ENCODE measurements at places on chromosomes 16 and 17. TPM values are rescaled to one million over a fixed set of nuclear protein-coding genes. Genes with fewer than 3 reads are reported as not detected.

KLHL10 gene
- not detected for total RNA-seq

SP6 gene
- total RNA-seq: 0.19 TPM

DNA sequence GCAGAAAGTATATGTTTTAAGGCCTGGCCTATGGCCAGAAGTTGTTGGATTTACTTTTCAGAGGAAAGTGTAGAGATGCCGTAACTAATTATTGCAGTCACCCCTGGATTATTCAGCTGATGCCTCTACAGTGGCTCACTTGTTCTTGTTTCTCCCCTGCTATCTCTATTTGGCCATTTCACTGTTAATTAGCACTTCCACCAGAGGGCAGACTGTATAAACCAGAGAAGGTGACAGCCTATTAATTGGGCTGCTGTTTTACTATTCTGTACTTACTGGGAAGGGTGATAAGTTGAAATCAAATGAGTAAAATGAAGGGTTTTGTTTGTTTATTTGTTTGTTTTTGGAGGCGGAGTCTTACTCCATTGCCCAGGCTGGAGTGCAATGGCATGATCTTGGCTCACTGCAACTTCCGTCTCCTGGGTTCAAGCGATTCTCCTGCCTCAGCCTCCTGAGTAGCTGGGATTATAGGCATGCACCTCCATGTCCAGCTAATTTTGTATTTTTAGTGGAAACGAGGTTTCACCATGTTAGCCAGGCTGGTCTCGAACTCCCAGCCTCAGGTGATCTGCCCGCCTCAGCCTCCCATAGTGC is 66.0 kb downstream of the CDK12 start:
- no peak for DNase-seq

DNA sequence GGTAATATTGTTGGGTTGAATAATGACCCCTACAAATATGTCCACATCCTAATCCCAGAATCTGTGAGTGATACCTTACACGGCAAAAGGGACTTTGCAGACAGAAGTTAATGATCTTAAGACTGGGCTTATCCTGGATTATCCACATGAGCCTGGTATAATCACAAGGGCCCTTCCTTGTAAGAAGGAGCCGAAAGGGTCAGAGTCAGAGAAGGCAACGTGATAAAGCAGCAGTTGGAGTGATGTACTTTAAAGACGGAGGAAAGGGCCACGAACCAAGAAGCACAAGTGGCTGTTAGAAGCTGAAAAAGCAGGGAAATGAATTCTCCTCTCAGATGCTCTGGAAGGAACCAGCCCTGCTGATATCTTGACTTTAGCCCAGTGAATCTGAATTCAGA is 137.8 kb downstream of the UTP18 start:
- no peak for DNase-seq

MYCBPAP gene
- total RNA-seq: 5.8 TPM

DNA sequence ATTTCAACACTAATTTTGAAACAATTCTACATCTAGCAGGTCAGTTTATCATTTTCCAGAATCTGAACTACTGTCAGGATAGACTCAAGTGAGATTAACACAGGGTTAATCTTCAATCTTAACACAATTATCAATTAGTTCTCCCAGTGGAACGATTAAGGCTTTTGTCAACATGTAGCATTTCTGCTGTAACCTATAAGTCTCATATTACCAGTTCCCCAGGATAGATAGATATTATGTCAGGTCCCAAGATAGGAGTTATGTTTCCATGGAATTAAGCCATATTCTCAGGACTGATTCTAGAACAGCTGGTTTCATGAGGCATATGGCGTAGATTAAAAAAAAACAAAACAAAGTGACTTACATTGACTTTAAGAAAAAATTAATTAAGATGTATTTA is 4.4 kb upstream of the FBF1 start:
- no peak for DNase-seq

- no peak for DNase-seq
These were observed 419.8 kb upstream of the DYNLRB2 start for GRCh38 chr16:80120899-80121521.

UMOD gene
- total RNA-seq: not detected

DNA sequence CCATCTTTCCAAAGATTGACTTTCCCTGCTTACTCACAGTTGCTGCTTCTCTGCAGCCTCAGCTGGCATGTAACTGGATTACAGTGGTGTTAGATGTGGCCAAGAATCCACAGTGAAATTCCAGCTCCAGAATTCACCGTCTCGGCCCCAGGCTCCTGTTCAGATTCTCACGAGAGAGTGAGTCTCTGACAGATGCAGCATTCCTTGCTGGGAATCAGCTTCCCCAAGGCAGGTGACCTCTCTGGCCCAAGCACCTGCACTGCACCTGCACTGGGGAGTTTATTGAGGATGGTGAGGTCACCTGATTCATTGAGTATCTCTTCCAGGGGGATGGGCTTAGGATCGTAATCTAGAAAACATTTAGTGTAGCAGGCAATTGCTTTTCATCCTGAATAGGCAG is 600.5 kb upstream of the RBFOX1 start:
- no peak for DNase-seq

- no peak for DNase-seq
These were observed at the start of gene CPSF4L for GRCh38 chr17:73261617-73261951. Gene CPSF4L (minus strand): TSS chr17:73261880. CDS start chr17:73261818, 62 bp downstream.

COTL1 gene
- 328 TPM for total RNA-seq

BCL6B gene
- total RNA-seq: 0.62 TPM

GRCh38 chr17:47763913-47764582 is 31.0 kb downstream of the TBX21 start:
- DNase-seq: no peak

XYLT1 gene
- total RNA-seq: 4.5 TPM

GRCh38 chr17:60573236-60574051 is 26.5 kb upstream of the PPM1D start:
- no peak for DNase-seq

NACA2 gene
- total RNA-seq: not detected

TEX19 gene
- total RNA-seq: not detected

- no peak for DNase-seq
These were observed 931 bp upstream of the CPHXL start for GRCh38 chr16:75727221-75727620.

DNA sequence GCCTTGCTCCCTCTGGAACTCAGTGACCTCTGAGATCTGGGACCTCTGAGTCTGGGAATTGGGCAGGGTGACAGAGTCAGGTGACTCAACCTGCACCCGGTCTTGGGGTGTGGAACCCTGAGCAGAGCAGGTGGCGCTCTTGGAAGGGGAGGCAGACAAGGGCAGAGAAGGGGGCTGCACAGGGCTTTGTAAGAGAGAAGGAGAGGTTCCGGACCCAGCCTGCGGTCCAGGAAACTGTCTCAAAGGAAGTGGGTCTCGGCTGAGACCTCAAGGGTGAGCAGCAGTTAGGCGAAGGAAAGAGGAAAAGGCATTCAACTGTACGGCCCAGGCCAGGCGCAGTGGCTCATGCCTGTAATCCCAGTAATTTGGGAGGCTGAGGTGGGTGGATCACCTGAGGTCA is 10.0 kb upstream of the RIPOR1 start:
- DNase-seq: no peak

- no peak for DNase-seq
These were observed 387.1 kb downstream of the HS3ST4 start for GRCh38 chr16:26078716-26079355.

- DNase-seq: no peak
These were observed 92.1 kb downstream of the TTC19 start for GRCh38 chr17:16091773-16092172.

NPIPB9 gene
- total RNA-seq: 0.91 TPM

GRCh38 chr17:41812381-41813151 is at the start of gene FKBP10:
Gene FKBP10 (plus strand): TSS chr17:41813004. CDS start chr17:41813035, 31 bp downstream.
- DNase-seq: peak; percentile 34

DNA sequence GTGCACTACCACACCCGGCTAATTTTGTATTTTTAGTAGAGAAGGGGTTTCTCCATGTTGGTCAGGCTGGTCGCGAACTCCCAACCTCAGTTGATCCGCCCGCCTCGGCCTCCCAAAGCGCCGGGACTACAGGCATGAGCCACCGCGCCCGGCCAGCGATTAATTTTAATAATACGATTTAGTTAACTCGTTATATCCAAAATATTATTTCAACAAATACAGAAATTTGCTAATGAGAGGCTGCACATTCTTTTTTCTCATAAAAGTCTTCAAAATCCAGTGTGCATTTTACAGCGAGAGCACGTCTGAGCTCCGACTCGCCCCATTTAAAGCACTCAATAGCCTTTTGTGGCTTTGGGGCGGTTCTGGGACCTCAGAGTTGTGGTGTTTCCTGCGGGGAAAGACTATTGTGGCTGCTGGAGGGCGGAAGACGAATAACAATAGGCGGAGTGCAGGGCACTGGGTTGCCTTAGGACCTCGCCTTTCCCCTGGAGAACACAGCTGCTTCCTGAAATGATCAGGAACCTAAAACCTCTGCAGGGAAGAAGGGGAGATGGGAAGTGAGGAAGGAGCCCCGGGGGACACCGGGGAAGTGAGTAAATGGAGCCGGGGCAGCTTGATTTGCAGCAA is 2.9 kb upstream of the ZSCAN10 start:
- peak; percentile 56 for DNase-seq

Measured in activated naive CD4-positive, alpha-beta T cell treated with anti-CD3 and anti-CD28 coated beads for 36 hours (primary cell).